Activated CD4-positive, alpha-beta T cell treated with anti-CD3 and anti-CD28 coated beads for 4 hours (primary cell): ENCODE measurements at places on chromosomes 16 and 17.

DNA sequence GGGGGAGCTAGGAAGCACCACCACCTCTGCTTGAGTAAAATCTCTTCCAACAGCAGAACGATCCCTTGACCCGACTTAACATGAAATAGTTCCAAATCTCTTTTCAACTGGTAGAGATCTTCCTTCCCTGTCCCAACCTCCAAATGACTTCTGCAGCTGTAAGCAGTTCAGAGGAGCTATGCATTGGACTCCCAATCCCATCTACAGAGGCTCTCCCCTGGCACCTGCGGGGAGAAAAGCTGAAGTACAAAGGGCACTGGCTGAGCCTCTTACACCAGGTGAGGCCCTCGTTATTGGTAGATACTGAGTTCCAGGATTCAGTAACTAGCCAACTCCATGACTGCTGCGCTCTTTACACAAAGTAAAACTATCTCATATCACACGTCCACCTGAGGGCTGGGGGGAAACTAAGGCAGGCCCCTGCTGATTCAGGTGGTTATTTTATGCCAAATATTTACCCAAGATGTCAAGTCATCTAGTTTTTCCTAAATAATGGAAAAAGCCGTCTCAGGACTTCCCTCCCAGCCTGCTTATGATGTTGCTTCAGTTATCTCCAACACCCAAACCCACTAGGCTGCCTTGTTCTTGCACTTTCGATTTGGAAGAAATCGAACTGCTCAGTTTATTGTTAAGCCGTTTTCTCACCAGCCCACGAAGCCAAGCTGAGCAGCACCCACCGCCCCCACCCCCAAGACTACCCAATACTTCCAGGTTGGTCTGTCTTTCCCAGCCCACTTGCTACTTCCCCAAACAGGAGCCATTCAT, 3.2 kb downstream of the ACTG1 start:
- peak; percentile 46 for DNase-seq

- DNase-seq, result no peak
Measured at GRCh38 chr17:68238871-68239253, 9.0 kb upstream of the AMZ2 start.

- no peak for DNase-seq
Measured at GRCh38 chr16:89407925-89408300, 82.4 kb downstream of the ANKRD11 start.

DNA sequence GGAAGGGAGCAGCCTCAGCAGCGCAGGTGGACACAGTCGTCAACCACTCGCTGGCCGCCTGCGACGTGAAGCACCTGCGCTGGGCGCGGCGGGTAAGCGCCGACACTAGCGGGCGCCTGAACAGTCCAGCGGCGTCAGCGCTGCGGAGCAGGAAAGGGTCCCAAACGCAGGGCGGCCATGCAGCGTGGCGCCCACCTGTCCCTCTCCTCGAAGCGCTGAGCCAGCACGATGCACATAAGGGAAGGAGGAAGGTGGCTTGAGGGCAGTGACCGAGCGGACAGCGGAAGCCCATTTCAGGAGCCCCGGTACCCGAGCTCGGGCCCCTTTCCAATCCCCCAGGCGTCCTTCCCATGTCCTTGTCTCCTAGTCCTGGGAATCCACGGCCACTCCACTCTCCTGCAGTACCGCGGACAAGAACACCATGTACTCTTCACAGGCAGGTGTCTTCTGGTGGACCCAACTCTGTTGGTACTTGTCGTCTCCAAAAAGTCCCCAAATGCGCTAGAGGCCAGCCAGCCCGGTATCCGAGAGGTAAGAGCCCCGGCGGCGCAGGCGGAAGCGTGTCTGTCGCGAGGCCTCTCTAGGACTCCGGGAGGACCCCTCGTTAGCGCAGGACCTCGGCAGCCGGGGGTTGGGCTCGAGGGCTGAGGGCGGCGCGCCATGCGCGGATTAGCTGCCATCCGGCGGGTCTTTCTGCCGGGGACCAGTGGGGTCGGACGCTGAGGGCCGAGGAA, 14.4 kb downstream of the ZNF232 start:
- DNase-seq, result peak; percentile 33

DNA sequence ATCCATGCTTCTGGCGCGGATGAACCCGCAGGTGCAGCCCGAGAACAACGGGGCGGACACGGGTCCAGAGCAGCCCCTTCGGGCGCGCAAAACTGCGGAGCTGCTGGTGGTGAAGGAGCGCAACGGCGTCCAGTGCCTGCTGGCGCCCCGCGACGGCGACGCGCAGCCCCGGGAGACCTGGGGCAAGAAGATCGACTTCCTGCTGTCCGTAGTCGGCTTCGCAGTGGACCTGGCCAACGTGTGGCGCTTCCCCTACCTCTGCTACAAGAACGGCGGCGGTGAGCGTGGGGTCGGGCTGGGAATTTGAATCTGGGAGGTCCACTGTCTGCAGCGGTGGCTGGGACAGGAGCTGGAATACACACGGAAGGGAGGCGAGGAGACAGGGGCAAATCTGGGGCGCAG, 904 bp downstream of the SLC6A2 start:
- no peak for DNase-seq

DNA sequence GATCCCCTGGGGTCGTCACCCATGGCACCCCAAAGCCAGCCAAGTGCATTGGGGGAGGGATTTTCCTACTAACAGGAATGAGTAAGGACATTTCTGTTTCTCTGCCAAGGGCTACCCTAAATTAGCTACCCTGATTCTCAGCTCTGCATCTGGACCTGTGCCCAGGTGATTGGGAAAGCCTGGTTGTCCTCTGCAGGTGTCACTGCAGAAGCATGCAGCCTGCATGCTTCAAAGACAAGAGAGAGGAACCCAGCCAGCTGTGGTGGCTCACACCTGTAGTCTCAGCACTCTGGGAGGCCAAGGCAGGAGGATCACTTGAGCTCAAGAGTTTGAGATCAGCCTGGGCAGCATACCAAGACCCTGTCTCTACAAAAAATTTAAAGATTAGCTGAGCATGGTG, 19.6 kb downstream of the BEAN1 start:
- DNase-seq, result no peak

DNA sequence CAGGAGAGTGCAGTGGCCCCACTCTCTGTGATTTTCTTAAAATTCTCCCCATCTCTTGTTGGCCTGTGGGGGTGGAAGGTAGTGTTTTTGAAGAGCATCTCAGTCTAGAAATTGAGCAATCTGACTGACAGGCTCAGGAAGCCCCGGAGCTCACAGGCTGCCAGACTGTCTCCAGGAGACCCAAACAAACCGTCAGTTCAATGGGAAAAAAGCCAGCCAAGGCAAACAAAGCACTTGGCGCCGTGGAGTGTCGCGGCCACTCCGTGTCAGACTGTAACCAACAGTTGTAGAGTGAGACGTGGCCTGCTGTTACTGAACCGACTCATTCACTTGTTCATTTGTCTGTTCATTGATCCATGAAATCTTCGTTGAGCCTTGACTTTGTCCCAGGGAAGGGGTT, 33.7 kb downstream of the RGS9 start:
- DNase-seq, result no peak

DNA sequence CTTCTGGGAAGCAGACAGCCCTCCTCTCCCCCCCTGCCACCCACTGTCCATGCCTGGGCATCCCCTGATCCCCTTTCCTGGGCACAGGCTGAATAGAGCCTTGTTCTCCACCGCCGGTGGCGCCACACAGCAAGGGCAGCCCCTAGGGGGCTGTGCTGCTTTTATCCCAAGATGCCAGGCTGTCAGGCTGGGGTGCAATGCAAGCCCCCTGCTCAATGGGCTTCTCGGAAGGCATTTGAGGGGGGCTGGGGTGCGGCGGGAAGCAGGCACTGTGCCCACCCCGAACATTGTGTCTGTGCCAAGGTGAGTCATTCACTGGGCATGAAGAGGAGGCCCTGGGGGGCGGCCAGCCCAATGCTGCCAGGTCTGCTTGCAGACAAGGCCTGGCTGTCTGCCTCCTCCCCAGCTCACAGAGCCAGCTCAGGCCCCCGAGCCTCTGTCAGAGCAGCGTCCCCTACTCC, 1.5 kb upstream of the GFAP start:
- no peak for DNase-seq

DNA sequence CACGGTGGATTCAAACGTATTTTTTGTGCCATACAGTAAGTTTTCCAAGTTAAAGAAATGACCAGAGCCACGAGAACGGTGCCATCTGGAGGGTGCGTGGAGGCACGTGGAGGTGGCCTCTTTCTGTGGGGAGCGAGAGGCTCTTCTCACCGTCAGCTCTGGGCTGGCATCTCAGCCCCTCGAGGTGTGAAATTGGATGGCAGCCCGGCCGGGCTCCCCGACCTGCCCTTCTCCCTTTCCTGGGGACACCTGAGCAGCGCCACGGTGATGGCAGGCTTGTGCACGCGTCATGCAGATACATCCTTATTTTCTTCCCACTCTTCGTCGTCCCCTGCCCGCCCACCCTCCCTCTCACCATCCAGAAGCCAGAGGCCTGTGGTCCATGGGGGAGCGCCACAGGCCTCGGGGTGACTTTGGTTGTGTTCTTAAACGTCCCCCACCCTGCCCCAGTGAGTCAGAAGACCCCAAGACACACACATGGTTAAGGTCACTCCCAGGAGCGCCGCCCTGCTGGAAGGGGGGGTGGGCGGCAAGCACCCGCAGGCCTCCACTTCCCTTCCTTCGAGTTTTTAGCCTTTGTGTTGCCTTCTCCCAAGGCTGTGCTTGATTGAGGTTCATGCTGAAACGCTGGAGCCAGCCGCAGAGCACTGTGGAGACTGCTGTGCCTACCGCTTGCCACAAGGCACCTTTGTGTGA, 109.4 kb downstream of the BANP start:
- no peak for DNase-seq

DNA sequence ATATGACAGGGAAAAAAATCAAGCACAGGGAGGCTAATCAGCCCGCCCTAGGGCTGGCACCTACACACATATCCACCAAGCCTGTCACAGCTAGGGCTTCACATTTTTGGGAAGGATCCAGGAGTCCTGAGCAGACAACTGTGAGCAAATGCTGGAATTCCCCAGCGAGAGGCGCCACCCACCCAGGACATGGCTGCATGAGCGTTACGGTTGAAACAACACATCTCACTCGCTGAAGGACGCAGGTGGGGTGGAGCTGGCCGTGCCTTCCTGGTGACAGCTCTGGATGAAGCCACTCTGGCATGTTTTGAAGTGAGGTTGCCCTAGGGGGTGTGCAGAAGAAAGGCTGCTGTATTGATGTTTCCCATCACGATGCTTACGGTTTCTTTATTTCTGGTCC, 315.1 kb upstream of the EEF2KMT start:
- DNase-seq, result no peak

DNA sequence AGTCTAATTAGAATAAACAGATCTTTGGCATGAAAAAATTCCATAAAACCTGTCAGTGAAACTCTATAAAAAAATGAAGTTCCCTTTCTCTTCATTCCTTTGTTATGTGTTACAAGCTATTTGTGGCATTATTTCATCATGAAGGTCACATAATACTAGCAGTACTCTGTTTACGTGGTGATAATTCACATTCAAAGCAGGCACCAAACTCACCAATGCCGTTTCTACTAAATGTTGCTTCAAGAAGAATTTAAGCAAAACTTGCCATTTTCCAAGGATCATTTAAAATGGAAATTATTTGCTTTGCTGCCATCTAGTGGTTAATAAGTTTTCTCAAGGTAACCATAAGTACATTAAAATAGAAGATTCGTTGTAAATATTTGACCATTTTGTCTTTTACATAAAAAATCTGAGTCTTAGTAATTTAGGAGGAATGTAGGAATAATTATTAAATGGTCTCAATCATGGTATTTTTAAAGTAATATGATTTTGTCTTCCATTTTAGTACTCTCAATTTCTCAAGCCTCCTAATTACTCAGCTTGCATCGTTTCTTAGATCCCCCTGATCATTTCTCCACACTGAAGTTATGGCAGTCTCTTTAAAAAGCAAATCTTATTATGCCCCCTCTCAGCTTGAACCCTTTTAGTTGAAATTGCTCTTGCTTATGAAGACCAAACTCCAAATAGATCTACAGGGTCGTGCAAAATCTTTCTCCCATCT, 80.8 kb downstream of the OMG start:
- no peak for DNase-seq

- no peak for DNase-seq
Measured at GRCh38 chr16:85749771-85750145, 1.1 kb downstream of the C16orf74 start.

GRCh38 chr16:739560-740458, 988 bp downstream of the CIAO3 start:
- DNase-seq, result no peak

- DNase-seq, result no peak
Measured at GRCh38 chr17:50722746-50723145, 3.3 kb downstream of the LUC7L3 start.

DNA sequence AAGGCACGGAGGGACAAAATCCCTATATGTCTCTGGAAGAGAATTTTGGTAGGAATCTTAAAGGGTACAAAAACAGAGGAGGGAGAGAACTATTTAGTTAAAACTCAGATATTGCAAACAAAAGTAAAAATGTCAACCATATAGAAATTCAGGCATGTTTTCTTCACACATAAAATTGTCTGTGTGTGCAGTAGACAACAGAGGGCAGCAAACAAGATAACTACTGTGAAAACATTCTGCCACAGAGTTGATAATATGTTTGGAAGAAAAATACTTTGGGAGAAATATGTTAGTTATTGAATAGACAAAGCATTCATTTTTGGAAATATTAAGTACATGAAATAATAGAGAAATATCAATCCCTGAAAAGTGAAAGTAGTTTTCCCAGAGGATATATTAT, 56.2 kb downstream of the SNX11 start:
- DNase-seq, result no peak
